ENCODE measurements at places on chromosomes 4 and X. TPM values are rescaled to one million over a fixed set of nuclear protein-coding genes. Genes with fewer than 3 reads are reported as not detected.

DNA sequence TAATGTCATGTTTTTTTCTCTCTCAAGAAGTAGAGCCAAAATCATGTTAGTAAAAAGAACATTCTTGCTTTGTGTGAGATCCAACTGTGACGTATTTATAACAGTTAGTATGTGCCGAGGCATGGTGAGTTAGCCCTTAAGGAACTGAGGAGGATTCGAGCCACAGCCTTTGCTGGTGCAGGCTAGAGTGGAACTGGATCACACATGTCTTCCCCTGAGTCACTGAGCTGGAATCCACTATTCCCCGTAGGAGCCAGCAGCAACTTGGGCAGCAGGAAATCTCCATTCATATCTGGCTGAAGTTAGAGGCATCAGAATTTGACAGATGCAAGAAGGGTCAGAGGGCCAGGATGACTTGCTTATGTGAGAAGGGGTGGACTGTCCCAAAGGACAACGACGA lies 144.6 kb upstream of the KIT start:
- peak; percentile 80 for ATAC-seq

GRCh38 chr4:26311633-26312032 lies 9.2 kb upstream of the RBPJ start:
- no peak for ATAC-seq

DNA sequence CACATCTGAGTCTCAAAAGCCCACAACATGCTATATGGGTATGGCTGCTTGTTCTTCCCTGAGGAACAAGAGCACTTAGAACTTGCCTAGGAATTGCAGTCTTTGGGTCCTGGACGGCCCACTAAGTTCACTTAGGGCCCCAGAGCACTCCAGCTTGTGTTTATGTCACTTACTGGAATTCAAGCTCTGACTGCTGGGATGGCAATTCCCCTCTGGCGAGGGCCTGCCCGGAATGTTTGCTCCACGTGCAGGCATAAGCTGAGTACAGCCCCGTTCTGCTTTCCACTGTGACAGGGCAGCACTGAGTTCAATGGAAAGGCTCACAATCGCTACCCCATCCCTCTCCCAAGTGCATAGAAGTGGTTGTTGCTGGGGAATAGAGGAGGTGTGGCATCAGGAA lies 25.9 kb upstream of the RASSF6 start:
- no peak for ATAC-seq

GRCh38 chr4:7608046-7608445 lies 173.3 kb upstream of the PSAPL1 start:
- no peak for ATAC-seq

GRCh38 chrX:146041741-146042140 lies 224.1 kb downstream of the SLITRK2 start:
- no peak for ATAC-seq

GRCh38 chr4:124431653-124432192 lies 280.8 kb downstream of the ANKRD50 start:
- no peak for ATAC-seq

GRCh38 chr4:182788201-182788600 lies 129.0 kb downstream of the DCTD start:
- ATAC-seq, result no peak

- no peak for ATAC-seq
Measured at GRCh38 chr4:168720396-168720900, 223.6 kb downstream of the PALLD start.

DNA sequence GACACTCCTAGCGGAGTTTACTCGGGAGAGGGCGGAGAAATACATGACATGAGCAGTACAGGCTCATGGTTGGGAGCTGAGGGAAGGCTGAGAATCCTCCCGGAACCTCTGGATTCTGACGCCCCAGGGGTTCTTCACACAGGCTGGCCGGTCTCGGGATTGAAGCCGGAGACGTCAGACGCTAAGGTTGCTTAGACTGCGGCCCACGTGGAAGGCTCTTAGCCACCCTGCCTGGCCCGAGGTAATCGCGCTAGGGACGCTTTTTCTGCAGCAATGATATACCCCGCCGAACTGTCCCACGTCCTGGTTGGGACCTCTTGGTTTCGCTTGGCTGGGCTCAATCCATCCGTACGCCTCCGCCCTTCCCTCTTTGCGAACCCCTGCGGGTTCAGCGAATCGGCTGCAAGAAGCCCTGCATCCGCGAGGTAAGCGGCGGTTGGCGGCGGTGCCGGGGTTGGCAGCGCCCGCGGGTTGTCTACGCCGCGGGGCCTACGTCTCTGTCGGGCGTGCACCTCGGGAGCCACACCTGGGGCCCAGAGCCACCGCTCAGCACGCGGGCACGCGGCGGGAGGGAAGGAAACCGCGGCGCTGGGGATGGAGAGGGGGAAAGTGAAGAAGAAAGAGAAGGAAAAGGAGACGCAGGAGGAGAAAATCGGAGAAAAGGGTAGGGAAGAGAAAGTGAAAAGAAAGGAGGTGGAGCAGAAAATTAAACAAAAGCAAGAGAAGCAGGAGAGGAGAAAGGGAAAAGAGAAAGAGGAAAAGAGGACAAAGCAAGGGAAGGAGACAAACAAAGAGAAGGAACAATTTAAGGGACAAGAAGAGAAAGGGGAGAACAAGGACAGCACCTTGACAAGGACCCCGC lies at the start of gene ARL9:
Gene ARL9, plus strand, starts transcription at position 523 of the 862 bp plus-strand sequence. Its CDS starts 72 bp downstream, at position 595.
- peak; percentile 81 for ATAC-seq

- ATAC-seq, result no peak
Measured at GRCh38 chr4:58590722-58591121, 1480.5 kb upstream of the IGFBP7 start.

- ATAC-seq, result no peak
Measured at GRCh38 chrX:69077895-69078455, 87.3 kb downstream of the PJA1 start.

DNA sequence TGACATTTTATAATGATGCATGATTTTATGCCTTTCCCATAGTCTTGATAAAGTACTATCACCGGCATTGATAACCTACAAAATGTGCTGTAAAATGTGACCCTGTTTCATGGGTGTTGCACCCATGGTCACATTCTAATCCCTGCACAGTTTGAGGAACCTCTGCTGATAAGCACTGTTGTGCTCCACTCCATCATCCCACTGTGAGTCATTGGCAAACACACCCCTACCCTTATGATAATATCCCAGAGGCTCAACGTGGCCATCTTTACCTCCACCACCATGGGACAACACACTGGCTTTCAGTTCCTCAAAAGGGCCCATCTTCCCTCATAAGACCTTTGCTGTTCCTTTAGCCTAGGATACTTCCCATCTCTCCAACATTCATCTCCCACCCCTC lies 32.0 kb upstream of the SGMS2 start:
- no peak for ATAC-seq

DNA sequence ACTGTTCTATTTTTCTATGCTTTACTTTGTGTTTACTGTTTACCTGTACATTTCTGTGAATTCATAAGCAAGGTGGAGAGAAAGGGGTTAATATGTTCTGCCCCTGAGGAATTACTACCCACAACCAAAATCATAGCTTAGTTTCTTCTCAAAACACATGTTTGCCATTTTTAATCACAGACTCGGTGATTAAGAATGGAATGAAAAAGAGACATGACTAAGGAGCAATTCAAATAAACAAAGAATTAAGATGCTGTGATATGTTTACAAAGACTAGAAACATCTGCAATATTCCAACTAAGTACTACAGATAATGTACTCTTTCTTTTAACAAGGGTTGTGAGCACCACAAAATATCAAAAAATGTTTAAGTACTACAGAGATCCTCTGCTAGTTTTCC lies 11.7 kb upstream of the FAT4 start:
- no peak for ATAC-seq

- no peak for ATAC-seq
Measured at GRCh38 chrX:7698248-7698647, 144.7 kb upstream of the VCX start.

GRCh38 chr4:90444904-90445303 lies 317.7 kb downstream of the CCSER1 start:
- ATAC-seq, result no peak

GRCh38 chr4:1381181-1381621 lies 25.0 kb downstream of the NKX1-1 start:
- ATAC-seq, result no peak

SGCB gene
- 93.9 TPM for total RNA-seq

AFF2 gene
- total RNA-seq, result 1.6 TPM

SSX4 gene
- not detected for total RNA-seq

SLC4A4 gene
- 5.5 TPM for total RNA-seq

MAGEB17 gene
- total RNA-seq, result 1.9 TPM

Measured in gastroesophageal sphincter (tissue), 4 donors.